ENCODE measurements at places on chromosomes 2 and 18.

DNA sequence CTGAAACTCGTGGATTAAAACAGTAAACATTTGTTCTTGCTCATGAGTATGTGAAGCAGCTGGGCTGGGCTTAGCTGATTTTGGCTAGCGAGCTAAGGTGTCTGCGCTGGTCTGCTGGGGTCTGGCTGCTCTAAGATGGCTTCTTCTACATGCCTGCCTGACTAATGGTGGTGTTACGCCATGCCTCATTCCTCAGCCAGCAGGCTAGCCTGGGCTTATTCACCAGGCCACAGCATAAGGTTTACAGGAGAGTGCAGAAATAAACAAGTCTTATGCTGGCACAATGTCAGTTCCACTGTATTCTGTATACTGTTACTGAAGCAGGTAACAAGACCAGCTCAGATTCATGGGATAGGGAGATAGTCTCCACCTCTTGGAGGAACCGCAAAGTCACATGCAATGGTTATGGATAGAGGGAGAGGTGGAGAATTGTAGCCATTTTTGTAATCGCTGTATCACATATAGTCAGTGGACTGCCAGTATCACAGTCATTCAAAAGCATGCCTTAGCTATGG is 80.0 kb downstream of the RHBDD1 start:
- DNase-seq: no peak

- DNase-seq: no peak
These were observed 103.6 kb downstream of the CDK15 start for GRCh38 chr2:201909961-201910361.

GRCh38 chr18:78818961-78819360 is 160.7 kb upstream of the SALL3 start:
- DNase-seq: no peak

GRCh38 chr2:39216346-39217191 is 27.2 kb downstream of the CDKL4 start:
- no peak for DNase-seq

DNA sequence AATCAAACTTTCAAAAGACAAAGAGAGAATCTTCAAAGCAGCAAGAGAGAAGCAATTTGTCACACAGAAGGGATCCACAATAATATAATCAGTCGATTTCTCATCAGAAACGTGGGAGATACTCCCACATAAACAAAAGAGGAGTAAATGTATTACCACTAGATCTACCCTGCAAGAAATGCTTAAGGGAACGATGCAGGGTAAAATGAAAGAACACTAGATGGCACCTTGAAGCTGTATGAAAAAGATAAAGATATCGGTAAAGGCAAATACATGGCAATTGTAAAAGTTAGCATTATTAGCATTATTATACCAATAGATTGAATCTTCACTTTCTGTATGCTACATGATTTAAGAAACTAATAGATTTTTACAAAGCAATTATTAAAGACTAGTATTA is 677.0 kb downstream of the SUCLG1 start:
- peak; percentile 19 for DNase-seq

- DNase-seq: no peak
These were observed 125.6 kb downstream of the NCOA1 start for GRCh38 chr2:24616616-24617015.

DNA sequence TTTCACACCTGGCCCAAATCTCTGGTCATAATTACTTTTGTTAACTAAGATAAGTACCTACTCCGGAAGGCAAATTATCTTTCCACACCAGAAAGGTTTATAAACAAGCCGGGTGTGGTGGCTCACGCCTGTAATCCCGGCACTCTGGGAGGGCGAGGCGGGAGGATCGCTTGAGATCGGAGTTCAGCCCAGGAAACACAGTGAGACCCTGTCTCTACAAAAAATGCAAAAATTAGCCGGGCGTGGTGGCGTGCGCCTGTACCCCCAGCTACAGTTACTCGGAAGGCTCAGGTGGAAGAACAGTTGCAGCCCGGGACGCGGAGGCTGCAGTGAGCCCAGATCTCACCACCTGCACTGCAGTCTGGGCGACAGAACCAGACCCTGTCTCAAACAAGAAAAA is 2.1 kb downstream of the PUM2 start:
- no peak for DNase-seq

- no peak for DNase-seq
These were observed 64.4 kb downstream of the GREB1 start for GRCh38 chr2:11598228-11598731.

DNA sequence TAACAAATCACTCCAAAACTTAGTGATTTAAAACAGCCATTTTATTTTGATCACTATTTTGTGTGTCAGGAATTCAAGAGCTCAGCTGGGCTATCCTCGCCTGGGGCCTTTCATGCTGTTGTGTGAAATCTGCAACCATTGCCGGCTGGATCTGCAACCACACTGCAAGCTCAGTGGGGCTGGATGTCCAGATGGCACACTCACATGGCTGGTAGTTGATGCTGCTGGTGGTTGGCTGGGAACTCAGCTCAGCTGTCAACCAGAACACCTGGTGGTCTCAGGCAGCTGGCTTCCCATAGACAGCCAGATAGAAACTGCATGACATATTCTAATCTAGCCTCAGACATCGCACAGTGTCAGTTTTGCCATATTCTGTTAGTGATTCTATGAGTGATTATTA is 30.6 kb upstream of the AP1S3 start:
- DNase-seq: no peak

- no peak for DNase-seq
These were observed 106.4 kb downstream of the ACOXL start for GRCh38 chr2:110838657-110839384.

GRCh38 chr2:189481071-189481470 is 39.8 kb downstream of the WDR75 start:
- DNase-seq: no peak

GRCh38 chr2:125168442-125168841 is 1143.4 kb downstream of the CNTNAP5 start:
- no peak for DNase-seq

Measured in RKO (cell line).